ENCODE measurements at places on chromosomes 1 and 21.
A peak's percentile ranks its signal among the peaks of the same experiment; 100 is the strongest.

DNA sequence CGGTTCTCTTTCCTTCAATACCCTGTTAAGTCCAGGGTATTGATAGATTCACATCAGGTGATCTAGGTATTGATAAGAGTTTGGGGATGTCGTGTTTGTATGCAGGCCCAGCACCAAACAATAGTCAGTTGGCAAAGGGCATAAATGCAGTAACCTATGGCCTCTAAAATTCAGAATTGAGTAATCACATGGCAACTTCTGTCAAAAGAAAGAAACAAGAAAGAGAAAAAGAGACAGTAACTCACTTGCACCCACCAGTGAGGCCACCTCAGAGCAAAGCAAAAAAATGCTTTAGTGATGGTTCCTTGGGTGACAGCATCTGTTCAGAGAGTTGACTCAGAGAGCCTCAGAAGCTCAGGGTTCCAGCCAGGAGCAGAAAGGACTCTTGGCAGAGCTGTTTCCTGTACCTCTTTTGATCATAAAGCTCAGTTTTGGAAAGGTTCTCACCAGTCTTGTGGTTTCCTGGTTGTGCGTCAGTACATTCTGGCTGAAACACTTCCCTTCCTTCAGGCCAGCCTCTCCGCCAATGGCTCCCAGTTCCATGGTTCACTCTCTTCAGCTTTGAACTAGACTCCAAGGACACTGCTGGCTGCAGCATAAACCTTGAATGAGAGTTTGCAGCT, 70.1 kb upstream of the GORAB start:
- DNase-seq: no peak

DNA sequence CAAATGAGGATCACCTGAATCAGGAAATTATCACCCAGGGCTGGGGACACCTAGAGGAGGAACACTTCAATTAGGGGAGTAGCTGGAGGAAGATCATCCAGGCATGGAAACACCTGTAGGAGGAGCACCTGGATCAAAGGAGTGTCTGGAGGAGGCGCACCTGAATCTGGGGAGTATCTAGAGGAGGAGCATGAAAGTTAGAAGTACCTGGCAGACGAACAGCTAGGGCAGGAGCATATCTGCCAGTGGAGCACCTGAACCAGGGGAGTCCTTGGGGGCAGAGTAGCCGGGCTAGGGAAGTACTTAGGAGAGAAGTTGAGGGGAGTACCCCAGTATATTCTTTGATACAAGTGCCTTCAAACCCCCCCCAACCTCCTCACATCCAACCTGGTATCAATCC, 1.3 kb downstream of the C1orf210 start:
- no peak for DNase-seq

DNA sequence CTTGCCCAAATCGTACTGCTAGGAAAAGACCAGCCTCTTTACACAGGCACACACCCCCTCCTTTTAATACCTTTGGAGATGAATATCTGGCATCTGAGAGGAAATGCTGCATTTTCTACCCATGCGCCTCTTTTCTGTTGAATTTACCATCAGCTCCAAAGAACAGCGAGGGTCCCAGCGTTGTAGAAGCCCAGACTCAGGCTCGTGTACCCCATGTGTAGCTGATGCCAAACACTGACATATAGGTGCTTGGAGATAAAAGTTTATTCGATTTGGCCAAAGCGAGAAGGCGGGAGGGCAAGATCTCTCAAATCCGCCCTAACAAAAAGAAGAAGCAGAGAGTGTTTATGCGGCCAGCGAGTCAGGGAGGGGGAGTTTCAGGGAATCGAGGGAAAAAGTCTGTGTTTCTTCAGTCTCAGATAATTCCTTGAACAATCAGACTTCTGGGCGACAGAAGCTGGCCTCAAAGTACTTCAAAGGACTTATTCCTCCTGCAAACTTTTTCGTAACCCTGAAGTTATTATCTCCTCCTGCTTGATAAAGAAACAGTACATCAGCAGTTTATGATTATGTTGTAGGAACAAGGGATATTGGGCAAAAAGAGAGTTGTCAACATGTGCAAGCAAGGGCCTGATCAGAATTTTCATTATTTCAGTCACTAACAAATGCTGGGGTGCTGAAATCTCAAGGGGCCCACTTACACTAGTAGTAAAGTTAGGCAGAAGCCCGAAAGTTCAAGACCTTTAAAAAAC, 642 bp upstream of the CREG1 start:
- DNase-seq: no peak

GRCh38 chr1:156608036-156608674, 6.9 kb upstream of the GPATCH4 start:
- peak; percentile 50 for DNase-seq

- no peak for DNase-seq
These were observed 126.9 kb downstream of the SETD4 start for GRCh38 chr21:35933466-35933865.

DNA sequence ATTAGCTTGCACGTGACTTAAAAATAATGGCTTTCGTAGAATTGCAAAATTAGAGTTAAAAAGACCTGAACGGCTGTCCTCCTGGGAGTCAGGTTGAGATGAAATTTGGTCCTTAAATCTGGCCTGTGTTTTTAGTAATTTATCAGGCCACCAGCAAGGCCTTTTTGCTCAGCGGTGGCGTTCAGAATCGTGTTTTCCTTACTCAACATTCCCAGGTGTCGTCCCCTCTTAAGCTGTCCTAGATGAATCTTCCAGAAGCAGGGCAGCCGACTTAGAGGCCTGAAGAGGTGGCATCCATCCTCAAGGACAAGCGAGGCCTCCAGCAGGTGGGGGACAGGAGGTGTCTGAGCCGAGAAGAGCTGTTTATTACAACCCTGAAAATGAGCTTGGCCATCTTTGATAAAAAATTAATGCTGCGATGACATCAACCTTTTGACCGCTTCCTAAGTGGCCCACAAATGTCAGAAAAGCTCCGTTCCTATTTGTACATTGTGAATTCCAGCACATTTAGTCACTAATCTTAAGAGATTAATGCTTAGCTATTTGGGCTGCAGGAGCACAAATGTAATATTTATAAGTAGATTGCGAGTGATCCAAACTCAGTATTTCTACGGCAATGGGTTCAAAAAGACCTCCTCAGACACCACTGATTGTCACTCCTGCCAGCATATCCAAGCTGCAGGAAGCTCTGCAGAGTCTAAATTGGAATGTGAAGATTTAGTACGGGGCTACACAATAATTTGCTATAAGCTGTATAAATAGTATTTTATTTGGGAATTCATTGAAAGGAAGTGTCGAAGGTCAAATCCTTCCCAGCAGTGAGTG, 344.1 kb upstream of the VAMP3 start:
- no peak for DNase-seq

All from activated T-cell treated with anti-CD3 and anti-CD28 coated beads for 4 hours (primary cell).